Stimulated activated CD4-positive, alpha-beta T cell treated with anti-CD3 and anti-CD28 coated beads, Interleukin-15, amount 100 ng/mL, for 24 hours (primary cell): ENCODE measurements at places on chromosomes 4 and X.
A peak's percentile ranks its signal among the peaks of the same experiment; 100 is the strongest.

DNA sequence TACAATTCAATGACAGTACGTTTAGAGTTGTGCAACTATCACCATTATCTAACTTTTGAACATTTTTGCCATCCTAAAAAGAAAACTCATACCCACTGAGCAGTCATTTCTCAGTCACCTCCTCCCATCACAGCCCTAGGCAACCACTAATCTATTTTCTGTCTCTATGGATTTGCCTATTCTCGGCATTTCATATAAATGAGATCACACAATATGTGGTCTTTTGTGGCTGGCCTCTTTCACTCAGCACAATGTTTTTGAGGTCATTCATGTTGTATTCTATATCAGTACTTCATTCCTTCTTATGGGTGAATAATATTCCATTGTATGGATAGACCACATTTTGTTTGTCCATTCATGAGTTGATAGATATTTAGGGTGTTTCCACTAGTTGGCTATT lies 103.0 kb downstream of the PPEF1 start:
- no peak for DNase-seq

- no peak for DNase-seq
Measured at GRCh38 chr4:25861280-25861950, 1.4 kb downstream of the SEL1L3 start.

DNA sequence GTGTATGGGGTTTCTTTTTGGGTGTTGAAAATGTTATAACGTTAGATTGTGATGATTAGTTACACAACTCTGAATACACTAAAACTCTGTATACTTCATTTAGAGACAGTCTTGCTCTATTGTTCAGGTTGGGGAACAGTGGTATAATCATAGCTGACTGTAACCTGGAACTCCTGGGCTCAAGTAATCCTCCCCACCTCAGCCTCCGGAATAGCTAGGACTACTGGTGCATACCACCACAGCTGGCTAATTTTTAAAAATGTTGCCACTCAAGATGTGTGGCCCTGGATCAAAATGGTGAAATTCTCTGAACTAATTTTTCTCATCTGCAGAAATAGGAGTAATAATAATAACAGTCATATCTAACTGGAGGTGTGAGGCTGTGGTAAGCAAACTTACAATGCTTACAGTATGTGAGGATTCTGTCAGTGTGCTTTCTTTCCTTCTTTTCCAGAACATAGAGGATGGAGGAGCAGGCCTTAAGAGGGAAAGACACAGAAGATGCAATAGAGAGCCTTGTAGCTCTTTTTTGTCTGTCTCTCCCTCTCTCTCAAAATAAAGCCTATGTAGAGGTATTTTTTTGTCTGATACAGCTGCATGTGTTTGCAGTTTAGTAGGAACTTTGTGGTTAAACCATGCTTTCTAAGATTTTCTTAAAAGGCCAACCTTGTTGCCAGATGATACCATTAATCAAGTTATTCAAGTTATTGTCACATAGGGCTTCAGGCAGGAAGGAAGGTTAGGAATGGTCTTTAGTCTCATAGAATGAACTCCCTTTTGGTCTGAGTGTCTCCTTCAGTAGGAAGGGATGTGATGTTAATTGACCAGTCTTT lies 7.5 kb downstream of the ADD1 start:
- no peak for DNase-seq

GRCh38 chrX:12895866-12896265 lies 10.6 kb upstream of the TLR8 start:
- DNase-seq: no peak

- DNase-seq: peak; percentile 8
Measured at GRCh38 chr4:169823685-169824084, 65.9 kb upstream of the HPF1 start.

DNA sequence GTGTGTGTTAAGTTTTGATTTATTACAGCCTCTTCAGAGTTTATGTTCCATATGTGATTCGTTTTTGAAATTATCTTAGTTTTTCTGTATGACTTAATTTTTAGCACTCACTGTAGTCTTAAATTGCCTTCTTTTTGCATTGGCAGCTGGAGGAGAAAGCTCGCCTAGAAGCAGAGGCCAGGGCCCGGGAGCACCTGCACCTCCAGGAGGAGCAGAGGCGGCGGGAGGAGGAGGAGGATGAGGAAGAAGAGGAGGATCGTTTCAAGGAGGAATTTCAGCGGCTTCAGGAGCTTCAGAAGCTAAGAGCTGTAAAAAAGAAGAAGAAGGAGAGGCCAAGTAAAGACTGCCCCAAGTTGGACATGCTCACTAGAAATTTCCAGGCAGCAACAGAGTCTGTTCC lies 56.6 kb downstream of the TNIP2 start:
- DNase-seq: no peak

- no peak for DNase-seq
Measured at GRCh38 chr4:32136081-32136787, 1416.1 kb downstream of the PCDH7 start.

DNA sequence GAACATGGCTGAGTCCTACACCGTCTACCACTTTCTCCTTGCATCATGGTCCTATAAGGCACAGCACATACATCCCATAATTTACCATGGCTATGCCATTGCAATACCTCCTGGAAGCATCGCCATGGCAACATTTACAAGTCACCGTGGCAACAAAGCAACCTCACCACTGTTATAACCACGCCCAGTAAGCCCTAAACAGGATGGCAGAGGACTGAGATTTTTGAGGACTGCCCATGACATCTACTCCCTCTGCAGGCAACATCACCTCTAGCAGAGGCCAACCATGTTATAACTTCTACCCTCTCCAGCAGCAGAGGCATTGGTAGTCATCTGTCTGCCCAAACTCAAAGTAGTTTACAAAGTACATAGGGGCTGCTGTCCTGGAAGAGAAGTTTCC lies 29.7 kb downstream of the BCOR start:
- DNase-seq: no peak

GRCh38 chr4:14528918-14529317 lies 473.4 kb upstream of the CPEB2 start:
- no peak for DNase-seq

- no peak for DNase-seq
Measured at GRCh38 chr4:6097581-6097980, 79.3 kb upstream of the C4orf50 start.
